Dorsolateral prefrontal cortex (tissue), 122 donors: ENCODE measurements at places on chromosomes 3 and 15.

DNA sequence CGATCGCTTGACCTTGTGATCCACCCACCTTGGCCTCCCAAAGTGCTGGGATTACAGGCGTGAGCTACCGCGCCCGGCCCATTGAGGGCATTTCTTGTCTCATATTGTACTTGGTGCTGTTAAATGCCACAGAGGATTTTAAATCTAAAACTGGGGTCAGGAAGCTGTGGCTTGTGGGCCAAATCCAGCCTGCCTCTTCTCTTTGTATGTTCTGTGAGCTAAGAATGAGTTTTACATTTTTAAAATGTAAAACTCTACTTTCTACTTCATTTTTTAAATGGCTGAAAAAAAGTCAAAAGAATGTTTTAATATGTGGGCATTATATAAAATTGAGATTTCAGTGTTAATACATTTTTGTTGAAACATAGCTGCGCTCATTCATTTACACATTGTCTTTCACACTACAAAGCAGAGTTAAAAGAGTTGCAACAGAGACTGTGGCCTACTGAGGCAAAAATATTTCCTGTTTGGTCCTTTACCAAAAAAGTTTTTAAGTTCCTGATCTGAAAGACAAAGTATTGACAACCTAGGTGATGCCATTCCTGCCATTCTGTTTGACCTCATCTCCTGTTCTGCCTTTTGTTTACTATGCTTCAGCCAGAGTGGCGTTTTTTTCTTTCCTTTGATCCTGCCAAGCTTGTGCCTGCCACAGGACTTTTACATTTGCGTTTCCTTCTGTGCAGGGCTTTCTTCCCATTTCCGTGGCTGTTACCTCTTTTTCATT lies 50.4 kb downstream of the PDCD6IP start:
- no peak for DNase-seq

GRCh38 chr15:27268923-27269322 lies 297.9 kb downstream of the GABRG3 start:
- DNase-seq = no peak

- no peak for DNase-seq
Observed at GRCh38 chr3:65837604-65838003, 201.1 kb downstream of the MAGI1 start.

DNA sequence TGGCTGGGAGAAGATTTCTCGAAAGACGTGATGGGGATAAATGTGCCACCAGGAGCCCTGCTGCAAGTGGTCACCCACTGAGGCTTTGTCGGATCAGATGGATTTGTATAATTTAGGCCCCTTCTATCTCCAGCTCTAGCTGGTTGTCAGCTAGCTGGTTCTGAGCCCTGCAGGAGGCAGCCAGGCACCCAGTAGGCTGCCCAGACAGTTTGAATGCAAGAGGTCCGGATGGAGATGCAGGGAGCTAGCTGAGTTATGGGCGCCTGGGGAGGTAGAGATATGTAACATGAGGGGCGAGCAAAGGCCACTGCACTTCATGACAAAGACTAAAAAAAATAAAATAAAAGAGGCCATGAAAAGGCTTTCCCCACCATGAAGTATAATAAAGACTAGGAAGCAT lies 35.1 kb upstream of the ADPGK start:
- no peak for DNase-seq

DNA sequence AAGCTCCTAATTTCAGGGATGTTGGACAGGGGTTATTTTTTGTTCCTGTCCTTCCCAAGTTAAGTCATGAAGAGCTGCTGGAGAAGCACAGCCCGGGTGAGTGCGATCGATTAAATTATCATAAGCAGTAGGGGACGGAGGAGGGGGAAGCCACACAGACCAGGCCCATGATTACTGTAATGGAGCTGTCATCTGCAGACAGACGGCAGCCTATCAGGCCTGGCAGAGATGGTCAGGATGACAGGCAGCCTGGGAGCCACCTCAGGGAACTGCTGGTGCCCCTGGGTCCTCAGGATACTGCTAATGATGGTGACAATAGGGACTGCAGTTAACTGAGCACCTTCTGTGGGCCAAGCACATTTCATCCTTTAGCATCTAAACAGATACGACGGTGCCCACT lies 147.7 kb downstream of the RAB11A start:
- DNase-seq = no peak

GRCh38 chr15:83919319-83919830 lies 265.5 kb downstream of the ADAMTSL3 start:
- no peak for DNase-seq
